ENCODE measurements at places on chromosomes 6 and 20. TPM values are rescaled to one million over a fixed set of nuclear protein-coding genes. Genes with fewer than 3 reads are reported as not detected.
A peak's percentile ranks its signal among the peaks of the same experiment; 100 is the strongest.

DNA sequence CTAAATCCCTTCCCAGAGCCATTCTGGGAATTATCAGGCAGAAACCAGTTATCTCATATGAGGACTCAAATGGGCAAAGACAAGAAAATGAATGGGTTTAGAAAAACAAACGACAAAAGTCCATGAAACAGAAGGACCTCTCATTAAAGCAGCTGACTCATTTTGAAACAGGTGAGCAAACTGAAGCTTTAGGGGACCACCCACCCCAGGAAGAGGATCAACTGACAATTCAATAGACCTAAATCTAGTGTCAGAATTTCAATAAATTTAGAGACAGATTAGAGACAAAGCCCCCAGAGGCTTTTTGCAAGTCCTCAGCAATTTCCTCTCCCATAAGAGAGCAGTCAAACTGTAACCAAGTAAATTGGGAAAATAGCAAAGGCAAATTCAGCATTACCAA, 333.8 kb downstream of the PTPRT start:
- DNase-seq, result no peak

GRCh38 chr6:132005178-132005577, 54.0 kb upstream of the CCN2 start:
- DNase-seq, result no peak

- DNase-seq, result no peak
Measured at GRCh38 chr20:36272547-36273220, 33.5 kb upstream of the DLGAP4 start.

DNA sequence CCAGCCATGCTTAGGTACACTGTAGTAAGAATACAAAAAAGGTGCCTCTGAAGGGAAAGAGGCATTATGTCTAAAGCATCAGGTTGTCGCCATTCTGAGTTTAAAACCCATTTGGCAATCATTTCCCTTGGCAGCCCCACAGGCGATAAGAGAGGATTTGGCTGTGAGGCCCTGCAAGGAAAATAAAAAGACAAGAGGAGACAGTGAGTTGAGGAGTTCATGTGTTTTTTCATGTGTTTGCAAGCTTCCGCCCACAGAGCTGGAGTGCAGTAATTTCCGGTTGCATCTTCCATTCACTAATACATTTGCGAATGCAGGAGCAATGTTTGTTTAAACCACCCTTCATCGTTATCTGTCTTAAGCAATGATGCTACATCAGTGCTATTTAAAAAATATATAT, 138.5 kb upstream of the SOX4 start:
- no peak for DNase-seq

DNA sequence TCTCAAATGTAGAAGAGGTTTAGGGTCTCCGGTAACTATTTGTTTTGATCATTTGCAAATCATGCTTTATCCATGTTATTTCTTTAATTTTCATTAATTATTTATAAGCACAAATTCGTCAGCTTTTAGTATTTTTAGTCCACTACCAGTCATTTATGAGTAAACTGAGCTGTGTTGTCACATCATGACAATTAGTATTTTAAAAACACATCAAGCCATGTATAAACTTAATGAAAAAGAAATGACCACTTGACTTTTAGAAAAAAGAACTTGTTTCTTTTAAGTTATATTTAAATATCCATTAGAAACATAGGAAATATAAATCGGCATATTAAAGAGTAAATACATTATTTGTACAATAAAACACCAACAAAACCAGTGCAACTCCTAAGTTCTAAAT, 2.8 kb downstream of the NKX2-4 start:
- DNase-seq, result no peak

DNA sequence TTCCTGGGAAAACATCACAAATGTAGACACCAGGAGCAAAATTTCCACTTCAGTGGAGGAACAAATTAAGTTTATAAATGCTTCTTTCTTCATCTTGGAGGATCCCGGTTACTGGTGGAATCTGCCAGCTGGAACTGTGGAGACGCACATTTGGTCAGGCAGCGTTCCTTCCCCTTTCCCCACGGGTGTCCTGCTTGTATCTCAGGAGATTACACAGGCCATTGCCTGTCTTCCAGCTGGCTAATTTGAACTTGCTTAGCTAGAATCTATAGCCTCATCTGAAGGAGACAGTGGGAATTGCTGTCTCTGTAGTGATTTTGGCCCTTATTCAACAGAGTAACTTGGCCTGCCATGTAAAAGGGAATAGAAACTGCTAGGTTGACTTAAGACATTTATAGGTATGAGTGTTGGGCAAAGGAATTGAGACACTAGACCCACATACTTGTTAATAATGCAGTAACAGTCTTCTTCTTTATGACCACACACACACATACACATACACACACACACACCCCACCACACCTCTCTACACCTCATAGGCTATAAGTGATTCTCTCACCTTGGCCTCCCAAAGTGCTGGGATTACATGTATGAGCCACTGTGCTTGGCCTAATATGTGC, 34.4 kb downstream of the TSBP1 start:
- no peak for DNase-seq

- no peak for DNase-seq
Measured at GRCh38 chr6:163923658-163924411, 509.3 kb downstream of the QKI start.

DNA sequence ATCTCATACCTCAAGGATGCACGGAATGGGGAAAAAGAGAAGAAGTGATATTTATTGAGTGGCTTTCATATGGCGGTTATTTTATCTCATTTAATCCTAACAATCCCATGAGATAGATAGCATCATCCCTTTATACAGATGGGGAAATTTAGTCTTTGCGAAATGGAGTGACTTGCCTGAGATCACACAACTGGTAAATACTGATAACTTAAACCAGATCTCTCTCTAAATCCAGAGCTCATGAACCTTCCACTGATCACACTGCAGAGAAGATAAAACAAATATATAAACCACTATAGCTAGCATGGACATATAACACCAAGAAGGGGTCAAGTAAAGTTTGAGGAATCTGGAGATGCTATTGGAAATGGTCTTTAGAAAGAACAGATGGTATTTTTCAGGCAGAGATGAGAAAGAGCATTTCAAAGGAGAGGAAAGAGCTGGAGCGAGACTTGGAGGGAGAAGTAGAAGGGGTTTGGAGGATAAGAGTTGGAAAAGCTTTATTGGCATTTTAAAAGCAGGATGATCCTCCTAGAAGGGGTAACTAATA, 139.8 kb upstream of the TNFAIP3 start:
- no peak for DNase-seq

- no peak for DNase-seq
Measured at GRCh38 chr20:62799036-62799435, 2.8 kb downstream of the MRGBP start.

Gene PRR18
- 0.80 TPM for total RNA-seq

DNA sequence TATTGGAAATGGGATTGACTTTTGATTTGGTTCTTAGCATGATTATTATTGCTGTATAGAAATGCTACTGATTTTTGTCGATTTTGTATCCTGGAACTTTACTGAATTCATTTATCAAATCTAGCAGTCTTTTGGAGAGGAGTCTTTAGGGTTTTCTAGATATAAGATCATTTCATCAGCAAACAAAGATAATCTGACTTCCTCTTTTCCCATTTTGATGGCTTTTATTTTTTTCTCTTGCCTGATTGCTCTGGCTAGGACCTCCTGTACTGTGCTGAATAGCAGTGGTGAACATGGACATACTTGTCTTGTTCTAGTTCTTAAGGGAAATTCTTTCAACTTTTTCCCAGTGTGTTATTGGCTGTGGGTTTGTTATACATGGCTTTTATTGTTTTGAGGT, 64.6 kb downstream of the ZC2HC1B start:
- DNase-seq, result no peak

Gene MAP3K4
- total RNA-seq, result 39.1 TPM

- DNase-seq, result no peak
Measured at GRCh38 chr6:104357928-104358327, 501.8 kb downstream of the HACE1 start.

Gene EPPIN
- 0.24 TPM for total RNA-seq

DNA sequence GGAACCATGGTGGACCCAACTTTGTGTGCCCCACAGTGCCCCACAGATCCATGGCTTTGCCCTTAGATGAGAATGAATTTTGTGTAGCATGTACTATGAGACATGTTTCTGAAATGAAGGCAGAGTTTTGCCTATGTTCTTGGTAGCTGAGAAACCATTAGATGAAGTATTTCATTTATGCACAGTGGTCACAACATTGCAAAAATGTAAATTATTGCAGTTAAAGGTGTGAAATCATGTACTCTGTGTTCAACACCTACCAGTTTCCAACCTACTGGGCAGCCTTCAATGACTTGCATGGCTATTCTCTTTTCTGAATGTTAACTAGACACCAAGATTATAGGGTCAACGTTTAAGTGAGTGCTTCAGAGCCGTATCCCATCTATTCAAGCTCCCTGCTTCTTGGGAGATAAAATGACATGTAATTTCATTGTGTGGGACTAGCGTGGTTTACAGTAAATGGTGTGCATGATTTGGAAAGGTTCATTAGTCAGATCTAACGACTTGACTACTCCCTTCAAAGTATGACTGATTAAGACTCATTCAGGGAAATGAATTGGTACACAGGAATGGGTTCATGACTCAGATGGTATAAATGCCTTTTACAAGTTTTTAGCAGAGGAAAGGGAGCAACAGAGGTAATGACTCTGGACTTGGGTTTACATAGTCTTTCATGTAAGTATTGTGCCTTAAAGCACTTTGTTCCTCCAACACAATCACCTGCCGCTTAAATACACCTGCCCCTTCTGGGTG, 106.1 kb upstream of the AKIRIN2 start:
- DNase-seq, result no peak

Gene BTNL2
- not detected for total RNA-seq

DNA sequence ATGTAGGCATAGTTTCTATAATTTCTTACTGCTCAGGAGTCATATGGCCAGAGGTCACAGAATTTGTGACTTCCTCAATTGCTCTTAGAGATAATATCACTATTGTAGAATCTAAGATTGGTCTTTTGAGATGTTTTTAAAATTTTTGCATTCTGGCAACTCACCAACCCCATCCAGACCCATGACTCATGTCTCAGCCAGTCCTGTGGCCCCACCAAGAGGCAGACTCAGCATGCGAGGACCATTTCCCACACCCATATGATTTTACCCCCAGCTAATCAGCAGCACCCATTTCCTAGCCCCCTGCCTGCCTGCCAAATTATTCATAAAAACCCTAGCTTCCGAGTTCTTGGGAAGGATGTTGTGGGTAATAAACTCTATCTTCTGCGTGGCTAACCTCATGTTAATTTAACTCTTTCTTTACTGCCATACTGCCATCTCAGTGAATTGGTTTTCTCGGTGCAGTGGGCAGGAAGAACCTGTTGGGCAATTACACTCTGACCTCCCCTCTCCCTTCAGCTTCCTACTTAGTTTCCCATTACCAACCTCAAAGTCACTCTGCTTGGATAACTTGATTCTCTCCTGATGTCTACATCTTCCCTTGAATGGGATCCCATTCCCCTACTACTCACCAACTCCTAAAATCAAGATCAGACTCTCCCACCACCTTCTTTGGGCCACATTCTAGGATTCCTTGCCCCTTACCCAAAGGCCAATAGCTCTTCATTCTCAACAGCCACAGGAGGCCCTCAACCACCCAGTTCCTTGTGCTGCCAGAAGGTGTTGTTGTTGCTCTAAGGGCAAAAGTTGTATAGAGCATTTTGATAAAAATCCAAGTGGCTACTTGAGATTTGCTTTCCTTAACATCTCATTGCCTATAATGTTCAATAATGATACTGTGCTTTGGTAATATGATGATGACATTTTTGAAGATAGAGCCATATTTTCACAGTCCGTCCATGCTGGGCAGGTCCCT, 16.2 kb upstream of the IYD start:
- no peak for DNase-seq

GRCh38 chr6:28082939-28083338, 2.6 kb downstream of the ZNF165 start:
- no peak for DNase-seq

Gene BPIFB1
- total RNA-seq, result 1.8 TPM

DNA sequence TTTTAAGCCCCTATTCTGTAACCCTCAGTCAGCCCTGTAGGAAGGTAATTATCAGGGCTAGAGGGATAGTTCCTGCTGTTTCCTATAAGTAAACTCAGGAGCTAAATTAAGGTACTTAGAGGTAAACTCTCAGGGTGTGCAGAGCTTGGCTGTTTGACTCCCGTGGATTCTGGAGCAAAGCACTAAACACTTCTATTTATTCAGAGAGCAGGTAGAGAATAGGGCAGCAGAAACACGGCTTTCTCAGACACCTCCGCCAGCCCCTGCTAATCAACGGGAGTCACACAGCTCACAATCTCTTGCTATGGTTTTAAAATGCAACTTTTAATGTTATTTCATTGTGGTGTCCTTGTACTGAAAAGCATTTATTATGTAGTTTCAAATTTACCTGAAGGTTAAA, 21.8 kb downstream of the PRKN start:
- DNase-seq, result no peak

- no peak for DNase-seq
Measured at GRCh38 chr6:43130429-43130828, 40.6 kb upstream of the SRF start.

DNA sequence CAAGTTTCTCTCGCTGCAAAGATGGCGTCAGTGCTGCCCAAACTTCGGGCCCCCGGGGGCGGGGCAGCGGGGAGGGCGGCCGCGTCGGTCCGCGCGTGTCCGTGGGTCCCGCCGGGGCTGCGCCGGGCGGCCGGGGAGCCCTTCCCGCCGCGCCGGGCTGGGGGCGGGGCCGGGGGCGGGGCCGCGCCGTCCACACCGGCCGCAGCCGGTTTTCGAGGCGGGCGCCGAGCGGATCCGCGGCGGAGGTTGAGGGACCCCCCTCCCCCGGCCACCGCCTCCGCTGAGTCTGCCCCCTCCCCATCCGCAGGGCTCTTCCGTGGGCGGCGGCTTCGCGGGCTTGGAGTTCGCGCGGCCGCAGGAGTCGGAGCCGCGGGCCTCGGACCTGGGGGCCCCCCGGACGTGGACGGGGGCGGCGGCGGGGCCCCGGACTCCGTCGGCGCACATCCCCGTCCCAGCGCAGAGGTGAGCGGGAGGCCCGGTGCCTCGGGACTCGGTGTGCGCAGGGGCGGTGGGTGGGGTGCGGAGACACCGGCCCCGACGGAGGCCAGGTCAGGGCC, 572 bp downstream of the SLC2A4RG start:
- DNase-seq, result peak; percentile 75

Gene DDR1
- total RNA-seq, result 315 TPM

DNA sequence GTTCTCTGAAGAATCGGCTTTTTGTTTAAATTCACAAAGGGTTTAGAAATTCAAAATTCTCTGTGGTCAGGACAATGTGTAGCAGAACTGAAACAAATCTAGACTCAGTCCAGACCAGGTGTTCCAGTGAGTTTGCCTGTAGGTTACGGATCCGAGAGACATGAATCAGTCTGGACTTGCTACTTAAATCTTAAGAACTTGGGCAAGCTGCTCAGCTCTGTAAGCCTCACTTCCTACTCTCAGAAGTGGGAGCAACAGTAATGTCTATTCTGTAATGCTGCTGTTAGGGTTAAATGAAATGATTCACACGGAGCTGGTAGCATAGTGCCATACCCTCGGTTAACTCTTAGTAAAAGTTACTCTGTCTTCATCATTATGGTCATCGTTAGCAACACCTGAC, 37.7 kb downstream of the HECA start:
- no peak for DNase-seq

Data from type B pancreatic cell (in vitro differentiated cells).